SIG-M5 (cell line): ENCODE measurements at places on chromosomes 7 and 10.

- DNase-seq: no peak
Measured at GRCh38 chr10:50917486-50917885, 32.1 kb upstream of the A1CF start.

DNA sequence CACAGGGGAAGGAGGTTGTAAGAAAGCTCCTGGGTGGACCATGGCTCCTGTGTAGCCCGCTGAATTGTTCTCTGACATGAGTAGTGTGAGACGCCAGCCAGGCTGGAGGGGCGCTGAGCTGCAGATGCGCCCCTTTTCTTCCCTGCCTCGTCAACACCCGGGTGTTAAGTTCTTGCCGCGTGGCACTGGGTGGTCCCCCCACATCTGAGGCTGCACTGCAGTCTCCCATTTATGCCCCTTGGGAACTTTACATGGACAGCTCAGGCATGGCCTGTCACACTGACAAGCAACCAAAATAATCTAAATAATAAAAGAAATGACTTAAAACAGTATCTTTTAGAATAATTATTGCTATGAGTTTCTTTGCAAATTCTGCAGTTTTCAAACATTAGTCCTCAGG, 34.6 kb upstream of the HSPA12A start:
- no peak for DNase-seq

DNA sequence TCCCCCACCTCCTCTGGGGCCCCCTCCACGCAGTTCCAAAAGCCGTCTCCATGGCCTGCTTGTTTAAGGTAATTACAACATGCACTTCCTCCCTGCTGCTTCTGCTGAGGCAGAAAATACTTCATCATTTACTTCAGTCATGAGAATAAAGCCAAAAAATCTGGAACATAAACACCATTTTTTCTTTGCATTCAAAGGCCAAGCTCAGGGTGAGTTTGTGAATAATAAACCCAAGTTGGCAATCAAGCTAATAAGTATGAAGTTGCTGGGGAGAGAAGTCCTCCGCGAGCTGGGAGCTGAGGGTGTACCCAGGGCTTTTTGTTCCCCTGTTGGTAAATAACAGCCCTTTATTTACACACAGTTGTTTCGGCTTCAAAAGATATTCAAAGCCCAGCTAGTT, 70.5 kb downstream of the FAM204A start:
- no peak for DNase-seq

- no peak for DNase-seq
Measured at GRCh38 chr7:148982654-148983199, 45.6 kb downstream of the PDIA4 start.

GRCh38 chr10:63899673-63900300, 378.6 kb downstream of the REEP3 start:
- no peak for DNase-seq

- DNase-seq: no peak
Measured at GRCh38 chr10:12235116-12235694, 39.2 kb downstream of the CDC123 start.

DNA sequence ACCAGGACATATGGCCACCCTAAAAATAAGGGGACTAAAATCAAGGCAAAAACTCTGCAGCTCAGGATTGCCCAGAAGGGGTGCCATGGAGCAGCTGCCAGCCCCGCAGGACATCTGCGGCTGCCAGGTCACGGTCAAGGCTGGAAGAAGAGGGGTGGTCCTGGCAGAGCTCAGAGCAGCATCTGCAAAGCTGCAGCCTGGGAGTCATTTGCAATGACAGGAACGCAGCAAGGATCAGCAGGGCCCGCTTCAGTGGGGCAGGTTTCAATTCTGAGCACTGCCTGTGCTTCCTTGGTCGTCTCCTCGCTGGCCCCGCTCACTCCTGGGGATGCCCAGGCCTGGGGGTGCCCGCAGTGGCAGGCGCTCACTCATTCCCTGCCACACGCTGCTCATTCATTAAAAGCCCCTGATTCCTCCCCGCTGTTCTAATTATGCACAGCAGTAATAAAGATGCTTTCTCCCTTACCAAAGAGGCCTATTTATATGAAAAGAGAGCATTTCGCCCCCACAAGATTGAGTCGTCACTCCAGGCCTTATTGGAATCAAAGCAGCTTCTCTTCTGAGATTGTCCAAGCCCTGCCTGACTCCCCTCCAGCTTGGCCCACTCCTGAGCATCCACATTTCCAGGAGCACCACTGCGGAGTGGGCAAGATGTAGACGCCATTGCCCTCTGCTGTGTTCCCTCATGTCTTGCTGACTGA, 4.6 kb downstream of the HSPA12A start:
- no peak for DNase-seq

DNA sequence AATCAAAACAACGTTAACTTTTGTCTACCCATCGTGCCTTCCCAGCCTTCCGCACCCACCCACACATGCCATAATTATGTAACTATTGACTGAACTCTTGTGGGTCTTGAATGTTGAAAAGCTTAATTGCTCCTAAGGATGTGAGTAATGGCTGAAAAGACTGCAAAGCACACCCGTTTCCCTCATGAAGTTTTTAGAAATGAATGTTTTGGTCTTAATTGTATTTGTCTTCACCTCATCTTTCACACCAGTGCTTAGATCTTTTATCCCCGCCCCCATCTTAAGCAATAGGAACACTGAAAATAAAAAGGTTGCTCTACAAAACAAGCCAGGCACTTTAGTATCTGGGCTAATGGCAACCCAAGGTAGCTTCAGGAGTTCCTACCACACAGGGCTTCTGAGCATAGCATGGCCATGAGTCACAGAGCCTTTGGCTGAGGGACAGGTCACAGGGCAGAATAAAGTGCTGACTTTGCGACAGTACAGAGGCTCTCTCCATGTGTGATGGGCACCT, 690.5 kb downstream of the PARD3 start:
- no peak for DNase-seq

GRCh38 chr10:36087006-36088005, 445.2 kb upstream of the FZD8 start:
- no peak for DNase-seq

GRCh38 chr7:1810961-1811849, 141.1 kb downstream of the ELFN1 start:
- no peak for DNase-seq

DNA sequence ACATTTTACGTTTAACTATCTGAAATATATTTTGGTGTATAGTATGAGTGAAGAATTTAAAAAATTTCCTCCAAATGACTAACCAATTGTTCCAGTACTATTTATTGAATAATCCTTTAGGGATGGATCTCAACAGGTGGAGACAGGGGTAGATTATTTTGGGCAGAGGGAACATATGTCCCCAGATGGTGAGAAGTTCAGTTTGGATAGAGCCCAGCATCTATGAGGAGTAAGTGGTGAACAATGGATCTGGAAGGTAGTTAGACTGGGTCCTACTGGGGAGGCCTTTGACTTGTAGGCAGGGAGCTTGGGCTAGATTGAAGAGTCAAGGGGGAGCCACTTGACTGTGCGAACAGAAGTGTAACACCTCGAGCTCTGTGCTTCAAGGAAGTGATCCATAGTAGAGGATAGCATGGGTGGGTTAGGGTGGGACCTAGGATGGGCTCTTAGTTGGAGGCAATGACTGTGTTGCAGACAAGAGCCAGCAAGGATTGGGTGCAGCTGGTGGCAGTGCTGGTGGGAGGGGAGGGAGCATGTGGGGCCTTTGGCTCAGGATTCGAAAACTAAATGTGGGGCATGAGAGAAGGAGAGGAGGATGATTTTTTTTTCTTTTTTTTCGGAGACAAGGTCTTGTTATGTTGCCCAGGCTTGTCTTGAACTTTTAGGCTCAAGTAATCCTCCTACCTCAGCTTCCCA, 3.9 kb upstream of the PURB start:
- no peak for DNase-seq

- no peak for DNase-seq
Measured at GRCh38 chr7:19982841-19983835, 209.7 kb upstream of the TMEM196 start.

DNA sequence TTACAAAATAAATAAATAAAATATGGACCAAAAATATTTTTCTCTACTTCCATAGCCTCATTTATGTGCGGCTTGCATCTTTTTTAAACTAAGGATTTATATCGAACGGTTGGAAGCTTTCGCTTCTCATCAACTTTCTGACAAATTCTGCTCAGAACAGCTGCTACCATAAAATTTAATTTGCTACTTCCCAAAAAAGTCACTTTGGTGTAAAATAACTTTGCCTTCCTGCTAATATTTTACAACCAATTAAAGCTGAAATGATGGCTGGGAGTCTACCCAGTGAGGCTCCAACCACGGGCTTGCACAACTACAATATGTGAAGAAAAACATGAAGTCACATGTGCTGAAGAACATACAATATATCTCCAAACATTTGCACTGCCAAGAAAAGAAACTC, 253.1 kb upstream of the NEBL start:
- DNase-seq: no peak

GRCh38 chr7:92119213-92119759, 15.0 kb downstream of the CYP51A1 start:
- DNase-seq: no peak

DNA sequence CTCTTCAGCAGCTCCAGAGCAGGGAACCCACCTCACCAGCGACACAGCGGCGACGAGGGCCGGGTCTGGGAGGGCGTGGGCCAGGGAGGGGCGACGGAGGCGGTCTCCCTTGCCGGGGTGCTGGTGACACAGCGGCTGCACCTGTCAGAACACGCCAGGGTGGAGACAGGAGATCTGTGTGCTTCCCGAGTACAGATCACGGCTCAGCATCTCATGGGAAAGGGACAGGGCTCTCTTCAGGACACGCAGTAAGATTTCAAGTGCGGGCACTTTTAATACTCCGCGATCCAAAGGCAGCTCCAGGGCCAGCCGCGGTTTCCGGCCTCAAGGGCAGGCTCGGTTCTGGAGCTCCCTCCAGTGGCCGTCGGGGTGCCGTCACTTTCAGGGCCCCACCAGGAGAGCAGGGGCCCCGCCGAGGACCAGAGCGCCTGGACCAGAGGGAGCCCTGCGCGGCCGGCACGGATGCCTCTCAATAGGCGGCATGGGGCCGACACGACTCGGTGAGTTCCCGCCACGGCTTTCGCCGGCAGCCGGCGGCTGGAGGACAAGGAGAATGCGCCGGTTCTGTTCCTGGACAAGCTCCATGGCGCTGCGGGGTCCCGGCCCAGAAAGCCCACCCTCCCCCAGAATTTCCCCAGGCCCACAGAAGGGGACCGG, 21.4 kb downstream of the GPR146 start:
- no peak for DNase-seq

- no peak for DNase-seq
Measured at GRCh38 chr7:141356161-141356560, 195.0 kb upstream of the AGK start.
